OCI-M1 (cell line): ENCODE measurements at places on chromosomes 5 and 9.

DNA sequence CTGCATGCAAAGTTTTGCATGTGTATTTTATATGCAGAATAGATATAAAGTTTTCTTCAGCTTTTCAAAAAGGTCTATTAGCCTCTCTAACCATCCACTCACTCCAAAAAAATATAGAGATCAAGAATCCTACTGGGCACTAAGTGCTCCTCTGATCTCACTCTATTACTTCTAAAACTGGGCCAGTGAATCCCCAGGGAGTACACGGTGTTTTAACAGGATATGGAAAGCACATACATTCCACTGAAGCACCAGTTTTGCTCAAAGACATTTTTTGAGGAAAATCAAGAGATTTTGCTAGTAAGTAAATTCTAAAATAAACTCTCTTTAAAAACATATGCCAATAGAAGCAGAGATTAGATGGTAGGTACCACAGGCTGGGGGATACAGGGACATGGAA lies 95.2 kb downstream of the DEPDC1B start:
- no peak for DNase-seq

DNA sequence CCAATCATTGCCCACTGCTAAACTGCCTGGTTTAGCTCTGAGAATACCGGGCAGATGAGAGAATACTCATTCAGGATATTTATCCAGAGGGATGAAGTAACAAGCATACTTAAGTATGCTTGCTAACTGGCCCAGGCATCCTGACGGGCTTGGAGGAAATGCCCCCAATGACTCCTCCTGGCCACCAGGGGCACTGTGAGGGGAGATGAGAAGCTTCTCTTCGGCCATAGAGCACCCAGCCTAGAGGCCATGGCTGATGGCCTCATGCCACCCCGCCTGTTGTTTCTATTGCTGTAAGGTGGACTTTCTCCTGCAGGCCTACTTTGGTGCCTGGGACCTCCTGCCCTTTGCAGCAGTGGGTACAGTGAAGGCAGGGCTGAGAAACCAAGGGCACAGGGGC lies 134.5 kb upstream of the FSTL4 start:
- peak; percentile 60 for DNase-seq

DNA sequence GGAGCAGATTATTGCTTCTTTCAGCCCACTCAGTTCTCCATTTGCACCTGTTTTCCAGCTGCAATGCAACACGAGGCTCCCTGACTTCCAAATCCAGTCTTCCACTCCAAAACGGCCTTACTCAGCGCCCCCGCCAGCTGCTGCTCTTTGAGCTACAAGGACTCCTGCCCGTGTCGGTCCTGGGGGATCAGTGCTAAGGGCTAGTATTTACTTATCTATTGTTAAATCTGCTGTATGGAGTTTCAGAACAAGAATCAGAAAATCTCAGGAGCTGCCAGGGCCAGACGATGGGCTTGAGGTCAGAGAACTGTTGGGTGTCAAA lies 44.1 kb downstream of the OR2V1 start:
- no peak for DNase-seq

DNA sequence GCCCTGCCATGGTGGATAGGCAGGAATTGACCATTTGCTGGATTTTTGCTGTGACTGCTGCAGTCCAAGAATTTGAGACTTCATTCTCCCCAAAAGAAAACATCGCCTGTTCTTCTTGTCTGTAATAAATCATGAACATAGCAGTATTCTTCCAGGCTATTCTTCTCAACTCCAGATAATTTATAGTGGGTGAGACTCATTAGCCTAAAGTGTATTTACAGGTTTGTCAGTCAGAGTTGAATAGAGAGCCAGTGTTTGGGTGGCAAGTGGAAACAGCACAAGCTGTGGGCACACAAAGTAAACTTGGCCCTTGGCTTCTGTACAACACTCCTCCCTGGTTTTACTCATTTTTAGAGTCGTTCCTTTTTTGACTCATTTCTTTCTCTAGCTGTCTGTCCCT lies 128.2 kb upstream of the VCAN start:
- DNase-seq: no peak

- DNase-seq: peak; percentile 71
Observed at GRCh38 chr9:69971643-69972449, 71.8 kb upstream of the MAMDC2 start.

DNA sequence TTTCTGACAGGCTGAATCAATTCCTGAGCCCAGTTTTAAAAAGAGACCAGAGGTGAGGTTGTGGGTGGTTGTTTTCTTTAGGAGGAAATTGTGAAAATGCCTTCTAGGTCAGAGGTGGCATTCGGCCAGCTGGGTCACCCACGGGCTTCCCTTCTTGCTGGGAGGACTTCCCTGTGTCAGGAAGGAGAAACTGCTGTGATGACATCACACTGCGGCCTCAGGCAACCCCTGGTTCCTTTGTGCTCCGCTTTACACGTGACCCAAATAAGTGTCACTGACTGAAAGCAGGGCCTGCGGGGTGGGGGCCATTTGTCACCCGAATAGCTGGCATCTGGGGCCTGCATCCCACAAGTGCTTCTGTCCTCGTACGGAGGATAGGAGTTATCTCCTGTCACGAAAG lies 39.7 kb downstream of the FABP6 start:
- peak; percentile 49 for DNase-seq

DNA sequence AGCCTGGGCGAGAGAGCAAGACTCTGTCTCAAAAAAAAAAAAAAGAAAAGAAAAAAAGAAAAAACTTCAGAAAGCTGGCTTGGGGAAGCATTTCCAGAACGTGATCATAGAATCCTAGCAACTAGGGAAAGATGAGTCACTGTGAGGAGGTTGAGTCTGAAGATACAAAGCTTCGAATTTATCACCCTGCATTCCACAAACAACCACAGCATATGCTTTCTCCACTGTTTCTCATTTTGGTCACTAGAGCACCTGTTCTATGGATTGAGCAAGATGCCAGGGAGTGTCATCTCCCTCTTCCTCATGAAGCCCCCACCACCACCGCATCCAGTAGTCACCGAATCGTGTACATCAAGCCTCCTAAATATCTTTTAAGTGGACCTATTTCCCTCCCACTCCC lies 37.9 kb downstream of the SEMA5A start:
- no peak for DNase-seq

GRCh38 chr5:74618106-74618505 lies 22.4 kb downstream of the ENC1 start:
- no peak for DNase-seq

GRCh38 chr5:123131551-123132204 lies 42.6 kb downstream of the PRDM6 start:
- no peak for DNase-seq
